ENCODE measurements at places on chromosomes 12 and 14. TPM values are rescaled to one million over a fixed set of nuclear protein-coding genes. Genes with fewer than 3 reads are reported as not detected.

Gene TGM1
- 2.6 TPM for total RNA-seq

Gene CAPZA3
- total RNA-seq, result not detected

Gene AQP6
- total RNA-seq, result not detected

Gene DLK1
- not detected for total RNA-seq

Gene CD163
- not detected for total RNA-seq

Gene TTC6
- total RNA-seq, result 13.4 TPM
